ENCODE measurements at places on chromosomes 1 and 21.

GRCh38 chr1:199854686-199855321, 172.7 kb upstream of the NR5A2 start:
- DNase-seq: no peak

DNA sequence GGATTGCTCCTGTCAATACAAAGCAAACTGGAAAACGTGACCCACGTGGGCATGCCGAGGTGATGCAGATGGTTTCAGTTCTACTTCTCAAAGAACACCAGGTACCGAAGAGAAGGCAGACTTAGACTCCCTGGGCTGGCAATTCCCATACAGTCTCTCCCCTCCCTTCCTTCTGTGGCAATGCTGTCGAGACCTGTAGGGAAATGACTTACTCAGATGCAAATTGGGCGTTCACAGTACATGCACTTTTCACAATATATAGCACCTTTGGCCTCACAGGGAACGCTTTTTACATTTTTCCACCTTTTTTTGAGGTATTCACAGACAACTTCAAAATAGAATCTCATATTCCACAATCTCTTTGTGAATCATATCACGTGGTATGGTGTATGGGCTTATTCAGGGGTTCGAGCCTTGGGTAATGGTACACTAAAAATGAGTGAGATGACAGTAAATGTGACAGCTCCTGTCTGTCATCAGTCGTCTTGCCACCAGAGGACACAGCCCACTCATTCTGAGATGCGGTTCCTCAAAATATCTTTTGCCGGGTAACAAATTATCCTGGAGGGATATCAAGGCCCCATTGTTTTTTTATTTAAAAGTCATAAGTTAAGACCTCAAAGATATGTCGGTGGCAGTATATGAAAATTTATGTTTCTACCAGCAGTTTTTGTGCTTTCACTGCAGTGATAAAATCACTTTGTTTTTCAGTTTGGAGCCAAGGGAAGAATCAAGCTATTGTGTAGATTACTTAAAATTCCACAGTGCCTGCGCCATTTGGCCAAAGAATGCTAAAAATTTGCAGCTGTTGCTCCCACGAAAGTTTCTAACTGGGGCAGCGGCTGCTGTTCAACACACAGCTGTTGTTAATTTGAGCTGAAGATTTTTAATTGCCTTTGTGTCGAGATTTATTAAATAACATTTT, 168.4 kb downstream of the ZZZ3 start:
- DNase-seq: no peak

DNA sequence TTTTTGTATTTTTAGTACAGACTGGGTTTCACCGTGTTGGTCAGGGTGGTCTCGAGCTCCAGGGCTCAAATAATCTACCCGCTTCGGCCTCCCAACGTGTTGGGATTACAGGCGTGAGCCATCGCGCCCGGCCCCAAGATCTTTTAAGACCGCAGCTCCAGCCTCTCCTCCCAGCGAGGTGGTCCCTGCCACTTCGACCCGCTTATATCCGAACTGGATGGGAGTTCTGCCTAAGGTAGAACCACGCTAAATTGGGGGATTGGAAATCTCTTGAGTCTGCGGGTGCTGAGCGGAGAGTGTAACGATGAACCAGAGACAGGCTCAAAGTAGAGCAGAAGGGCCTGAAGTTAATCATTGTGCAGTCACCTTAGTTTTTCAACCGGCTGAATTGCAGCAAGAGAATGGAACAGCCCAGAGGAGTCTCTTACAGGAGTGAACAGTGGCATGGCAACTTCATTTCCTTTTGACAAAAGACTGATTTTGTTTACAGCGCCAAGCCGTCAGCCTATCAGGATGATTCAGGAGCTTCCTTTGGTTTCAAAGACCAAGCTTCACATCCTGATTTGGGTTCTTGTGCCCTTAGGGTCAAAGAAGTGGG, 726 bp upstream of the CYB5R1 start:
- DNase-seq: no peak

GRCh38 chr1:201509601-201510374, 2.9 kb upstream of the CSRP1 start:
- DNase-seq: no peak

DNA sequence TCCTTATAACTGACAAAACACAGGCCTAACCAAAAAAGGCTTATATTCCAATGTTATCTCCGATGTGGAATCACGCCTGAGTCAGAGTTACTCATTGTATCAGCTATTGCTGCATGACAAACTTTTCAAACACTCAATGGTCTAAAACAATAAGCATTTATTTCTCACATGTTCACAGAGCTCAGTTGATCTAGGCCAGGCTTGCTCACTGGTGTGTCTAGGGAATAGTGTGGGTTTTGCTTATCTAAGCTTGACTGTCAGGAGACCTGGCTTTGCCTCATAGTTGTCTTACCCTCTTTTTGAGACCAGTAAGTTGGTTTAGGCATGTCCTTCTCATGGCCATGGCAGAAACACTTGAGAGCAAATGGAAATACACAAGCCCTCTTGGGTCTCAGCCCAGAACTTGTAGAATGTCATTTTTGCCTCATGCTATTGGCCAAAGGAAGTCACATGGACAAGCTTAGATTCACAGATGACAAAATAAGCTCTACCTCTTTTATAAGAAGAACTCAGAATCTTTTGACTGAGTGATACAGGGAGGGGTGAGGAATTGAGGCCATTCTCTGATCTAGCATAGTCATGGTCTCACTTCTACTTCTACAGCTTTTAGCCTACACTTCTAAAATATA, 130.8 kb downstream of the HMCN1 start:
- DNase-seq: no peak

- DNase-seq: no peak
Observed at GRCh38 chr1:33387625-33388024, 43.3 kb downstream of the PHC2 start.

- no peak for DNase-seq
Observed at GRCh38 chr21:31078216-31078615, 39.9 kb upstream of the KRTAP19-8 start.

DNA sequence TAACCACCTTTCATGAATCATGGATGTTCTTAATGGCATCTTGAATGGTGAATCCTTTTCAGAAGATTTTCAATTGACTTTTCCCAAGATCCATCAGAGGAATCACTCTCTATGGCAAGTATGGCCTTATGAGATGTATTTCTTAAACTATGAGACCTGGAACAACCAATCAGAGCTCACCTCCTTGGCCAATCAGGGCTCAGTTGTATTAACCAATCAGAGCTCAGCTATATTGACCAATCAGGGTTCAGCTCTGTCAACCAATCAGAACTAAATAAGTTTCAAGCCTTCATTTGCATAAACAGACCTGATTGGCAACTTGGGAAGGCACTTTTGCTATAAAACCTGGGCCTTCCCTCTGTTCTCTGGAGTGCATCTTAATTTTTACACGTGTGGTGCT, 13.6 kb upstream of the FAM3B start:
- no peak for DNase-seq

DNA sequence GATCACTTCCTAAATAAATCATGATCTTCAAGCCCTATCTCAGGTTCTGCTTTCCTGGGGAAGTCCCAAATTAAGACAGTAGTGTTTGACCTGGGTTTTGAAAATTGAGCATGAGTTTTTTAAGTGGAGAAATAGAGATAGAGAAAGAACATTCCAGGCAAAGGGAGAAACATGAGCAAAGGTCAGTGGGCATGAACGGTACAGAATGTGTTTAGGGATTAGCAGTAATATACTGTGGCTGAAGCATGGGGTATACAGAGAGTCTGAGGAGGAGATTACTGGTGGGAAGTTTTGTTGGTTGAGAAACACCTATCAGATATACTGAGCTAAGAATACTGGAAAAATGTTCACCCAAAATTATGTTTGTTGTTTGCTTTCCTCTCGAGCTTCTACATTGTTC, 15.2 kb upstream of the MYSM1 start:
- no peak for DNase-seq

DNA sequence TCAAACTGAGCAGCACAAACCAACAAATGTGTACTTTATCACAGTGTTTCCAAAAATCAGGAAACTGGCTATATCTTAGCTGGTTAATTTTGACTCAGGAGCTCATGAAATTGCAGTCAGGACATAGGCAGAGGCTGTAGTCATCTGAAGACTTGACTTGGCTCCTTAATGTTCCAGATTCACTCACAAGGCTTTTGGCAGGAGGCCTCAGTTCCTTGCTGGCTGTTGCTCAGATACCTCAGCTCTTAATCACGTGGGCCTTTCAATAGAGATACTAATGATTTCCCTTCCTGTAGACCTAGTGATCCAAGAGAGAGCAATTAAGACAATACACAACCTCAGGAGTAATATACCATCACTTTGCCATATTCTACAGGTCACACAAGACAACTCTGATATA, 537.7 kb downstream of the BRINP3 start:
- DNase-seq: no peak

DNA sequence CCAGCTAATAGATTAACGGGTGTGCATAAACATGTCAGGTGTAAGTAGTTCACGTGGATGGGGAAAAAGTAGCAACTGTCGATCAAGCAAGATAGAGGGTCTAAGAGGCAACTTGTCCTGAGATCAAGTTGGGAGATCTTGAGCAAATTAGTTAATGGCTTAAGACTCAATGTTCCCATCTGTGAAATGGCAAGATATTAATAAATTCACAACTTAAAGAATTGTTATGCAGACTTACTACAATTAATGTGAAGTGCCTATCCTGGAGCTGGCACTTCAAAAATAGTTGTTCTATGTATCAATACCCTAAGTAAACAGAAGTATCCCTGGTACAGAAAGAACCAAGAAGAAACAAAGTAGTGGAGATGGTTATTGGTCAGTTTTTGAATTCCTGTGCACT, 312.4 kb downstream of the ASTN1 start:
- DNase-seq: no peak

DNA sequence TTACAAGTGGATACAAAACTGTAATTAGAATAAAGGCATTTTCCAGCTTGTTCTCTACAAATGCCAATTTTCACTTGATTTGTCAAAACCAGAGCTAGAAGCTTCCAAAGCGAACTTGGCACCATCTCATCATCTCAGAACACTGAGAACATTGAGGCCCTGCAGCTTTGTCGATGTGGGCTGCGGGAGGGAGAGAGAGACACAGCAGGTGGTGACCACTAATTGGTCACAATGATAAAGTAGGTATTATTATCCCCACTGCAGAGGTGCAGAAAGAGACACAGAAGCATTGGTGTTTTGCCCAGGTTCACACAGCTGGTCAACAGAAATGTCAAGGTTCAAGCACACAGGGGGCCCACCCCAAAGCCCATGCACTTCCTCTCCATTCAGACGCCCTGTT, 72.2 kb upstream of the KRTAP19-8 start:
- DNase-seq: no peak

GRCh38 chr21:41280115-41280919, 36.3 kb upstream of the FAM3B start:
- DNase-seq: no peak

GRCh38 chr21:36186506-36187399, 30.1 kb downstream of the DOP1B start:
- DNase-seq: no peak

DNA sequence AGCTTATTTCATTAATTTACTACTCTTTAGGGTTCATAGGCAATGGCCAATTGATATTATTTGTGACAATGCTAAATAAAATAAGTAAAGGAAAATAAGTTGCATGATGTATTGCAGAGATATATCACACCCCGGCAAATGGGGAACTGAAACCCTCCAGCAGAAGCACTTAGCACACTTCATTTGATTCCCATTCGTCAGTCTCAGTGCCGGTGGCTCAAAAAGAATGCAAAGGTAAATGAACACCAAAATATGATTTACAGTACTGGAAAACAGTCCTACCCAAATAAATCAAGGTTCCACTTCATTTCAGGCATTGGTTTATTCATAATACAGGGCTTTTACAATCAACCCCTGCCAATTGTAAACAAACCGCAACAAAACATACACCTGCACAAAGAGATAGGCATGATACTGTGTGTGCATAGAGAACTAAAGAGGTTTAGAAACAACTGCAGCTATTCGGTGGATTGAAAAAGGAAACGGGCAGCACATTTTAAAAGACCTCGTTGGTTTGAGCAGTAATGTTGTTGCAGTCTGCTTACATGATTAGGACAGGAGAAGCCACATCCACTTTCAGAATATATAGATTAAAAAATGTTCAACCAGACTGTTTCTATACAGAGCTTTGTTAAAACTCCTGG, 1019.2 kb downstream of the TTLL7 start:
- DNase-seq: no peak

DNA sequence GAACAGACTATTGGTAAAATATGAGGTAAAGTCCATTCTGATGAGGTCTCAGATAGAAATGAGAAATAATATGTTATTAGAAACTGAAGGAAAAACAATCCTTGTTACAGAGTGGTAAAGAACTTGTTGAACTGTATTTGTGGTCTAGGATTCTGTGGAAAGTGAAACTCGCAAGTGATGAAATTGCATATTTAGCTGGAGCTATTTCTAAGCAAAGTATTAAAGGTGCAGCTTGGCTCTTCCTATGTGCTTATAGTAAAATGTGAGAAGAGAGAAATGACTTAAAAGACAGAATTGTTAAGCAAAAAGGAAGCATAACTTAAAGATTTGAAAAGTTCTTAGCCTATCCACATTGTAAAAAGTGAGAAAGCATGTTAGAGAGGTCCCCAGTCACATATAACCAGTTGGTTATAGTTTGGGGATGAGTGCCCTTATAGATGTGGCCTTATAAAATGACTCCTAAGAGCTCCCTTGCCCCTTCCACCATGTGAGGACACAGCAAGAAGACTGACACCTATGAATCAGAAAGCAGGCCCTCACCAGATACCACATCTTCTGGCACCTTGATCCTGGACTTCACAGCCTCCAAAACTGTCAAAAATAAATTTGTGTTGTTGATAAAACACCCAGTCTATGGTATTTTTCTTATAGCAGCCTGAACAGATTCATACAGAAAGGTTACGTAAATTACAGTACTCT, 24.8 kb downstream of the PHTF1 start:
- no peak for DNase-seq

GRCh38 chr1:61247051-61247825, 164.9 kb downstream of the NFIA start:
- DNase-seq: peak; percentile 40

DNA sequence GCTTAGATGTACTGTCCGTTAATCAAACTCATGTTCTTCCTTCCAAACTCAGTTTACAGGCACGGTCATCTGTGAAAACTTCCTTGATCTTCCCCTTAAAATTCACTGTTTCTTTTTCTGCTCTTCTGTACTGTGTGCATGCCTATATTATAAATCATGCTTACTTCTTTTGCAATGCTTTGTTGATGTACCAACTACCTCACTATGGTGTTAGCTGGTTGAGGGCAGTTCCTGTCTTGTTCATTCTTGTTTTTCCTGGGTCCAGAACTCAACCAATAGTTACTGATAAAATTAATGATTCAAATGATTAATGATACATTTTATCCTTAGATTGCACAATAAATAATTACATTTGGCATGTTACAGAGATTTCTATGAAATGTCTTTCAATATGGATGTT, 163.8 kb downstream of the CHRM3 start:
- DNase-seq: no peak

DNA sequence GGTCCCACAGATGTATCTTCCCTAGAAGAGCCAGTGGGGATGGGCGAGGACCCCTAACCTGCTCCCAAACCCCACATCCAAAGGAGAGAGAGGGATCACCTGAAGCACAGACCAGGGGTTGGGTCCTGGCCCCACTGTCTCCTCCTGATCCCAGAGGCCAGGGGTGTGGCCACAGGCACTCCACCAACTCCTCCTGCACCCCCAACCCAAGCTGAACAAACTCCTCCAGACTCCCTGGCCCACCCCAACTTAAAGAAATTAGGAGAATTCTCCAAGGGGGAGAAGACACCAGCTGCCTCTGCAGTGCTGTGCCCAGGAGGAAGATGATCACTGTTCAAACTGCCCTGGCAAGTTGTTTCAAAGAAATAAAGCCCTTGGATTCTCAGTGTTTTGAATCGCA, 4.5 kb upstream of the PRAMEF12 start:
- no peak for DNase-seq

Measured in BE2C (cell line).